Stomach (tissue), 19 donors: ENCODE measurements at places on chromosomes 11 and 22. TPM values are rescaled to one million over a fixed set of nuclear protein-coding genes. Genes with fewer than 3 reads are reported as not detected.

- DNase-seq, result no peak
Observed at GRCh38 chr11:17401841-17402240, 13.4 kb upstream of the KCNJ11 start.

Gene OR9G4
- polyA plus RNA-seq, result not detected

- DNase-seq, result no peak
Observed at GRCh38 chr22:49380095-49380827, 447.4 kb downstream of the BRD1 start.

- no peak for DNase-seq
Observed at GRCh38 chr22:28873183-28873963, 10.0 kb upstream of the ZNRF3 start.

DNA sequence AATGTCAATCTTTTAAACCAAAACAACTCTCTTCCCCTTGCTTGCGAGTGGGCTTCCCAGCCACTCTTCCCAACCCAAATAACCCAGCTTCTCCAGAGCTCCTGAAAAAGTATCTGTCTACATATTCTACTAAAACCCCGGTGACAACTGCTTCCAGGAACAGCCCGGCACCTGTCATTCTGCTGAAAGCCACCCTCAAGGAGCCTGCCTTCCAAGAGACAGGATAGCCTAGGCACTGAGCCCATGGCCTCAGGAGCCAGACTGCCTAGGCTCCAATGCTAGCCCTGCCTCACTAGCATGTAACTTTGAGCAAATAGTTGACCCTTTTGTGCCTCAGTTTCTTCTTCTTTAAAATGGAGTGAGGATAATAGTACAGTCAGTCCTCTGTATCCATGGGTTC lies 459.8 kb downstream of the SOX6 start:
- DNase-seq, result no peak
